ENCODE measurements at places on chromosomes 5 and 9.

GRCh38 chr5:55066277-55066676 is 36.2 kb upstream of the GZMA start:
- no peak for DNase-seq

GRCh38 chr9:84736081-84736480 is 66.6 kb downstream of the NTRK2 start:
- DNase-seq: no peak

DNA sequence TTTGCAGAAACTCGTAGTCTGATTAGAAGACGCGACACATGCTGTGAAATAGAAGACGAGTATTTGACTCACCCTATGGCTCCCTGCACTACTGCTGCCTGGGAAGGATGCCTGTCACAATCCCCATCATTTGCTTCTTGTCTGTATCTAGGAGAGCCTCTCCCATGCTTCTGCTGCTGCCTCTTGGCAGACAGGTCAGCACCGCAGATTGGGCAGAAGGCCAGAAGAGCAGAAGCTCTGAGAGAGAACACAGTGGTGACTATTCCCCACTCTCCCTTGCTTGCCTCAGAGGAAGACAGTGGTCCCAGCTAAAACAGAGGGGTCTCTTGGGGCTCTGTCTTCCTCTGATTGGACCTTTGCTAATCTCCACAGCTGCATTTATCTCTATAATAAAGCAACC is 84.0 kb upstream of the SMIM32 start:
- no peak for DNase-seq

DNA sequence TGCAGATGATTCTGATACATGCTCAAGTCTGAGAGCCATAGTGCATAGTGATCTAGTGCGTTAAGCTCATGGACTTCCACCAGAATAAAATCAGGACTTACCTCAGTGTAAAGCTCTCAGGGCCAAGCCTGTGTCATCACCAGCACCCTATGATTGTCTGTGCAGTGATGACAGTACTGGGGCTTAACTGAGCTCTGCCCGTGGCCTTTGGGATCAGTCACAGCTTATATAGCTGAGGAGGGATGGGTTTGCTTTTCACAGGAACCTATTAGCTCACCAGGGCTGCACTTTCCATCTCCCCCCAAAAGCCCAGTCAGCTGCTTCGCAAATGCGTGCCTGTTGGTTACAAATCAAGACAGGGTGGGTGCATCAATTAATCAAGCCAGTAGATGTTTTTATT is 246.9 kb downstream of the NR3C1 start:
- DNase-seq: no peak

- DNase-seq: no peak
These were observed 242.1 kb upstream of the IRX1 start for GRCh38 chr5:3353561-3353960.

DNA sequence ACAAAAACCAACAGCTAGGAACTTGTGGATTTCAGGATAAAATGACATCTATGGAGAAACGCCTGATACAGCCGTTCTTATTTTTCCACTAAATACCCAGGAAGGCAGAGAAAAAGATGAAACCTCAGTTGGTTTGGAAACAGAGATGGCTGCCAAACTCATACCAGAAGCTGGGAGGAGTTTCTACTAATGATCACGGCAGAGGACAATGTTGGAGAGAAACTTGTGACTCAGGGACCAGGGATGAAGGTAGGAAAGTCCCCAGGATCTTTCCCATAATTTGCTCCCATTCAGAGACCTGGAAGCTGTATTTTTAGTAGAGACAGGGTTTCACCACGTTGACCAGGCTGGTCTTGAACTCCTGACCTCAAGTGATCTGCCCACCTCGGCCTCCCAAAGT is 187.1 kb upstream of the IER5L start:
- DNase-seq: no peak

- no peak for DNase-seq
These were observed 63.1 kb downstream of the TMOD1 start for GRCh38 chr9:97564291-97565175.

GRCh38 chr5:9441610-9442009 is 104.3 kb downstream of the SEMA5A start:
- DNase-seq: no peak

DNA sequence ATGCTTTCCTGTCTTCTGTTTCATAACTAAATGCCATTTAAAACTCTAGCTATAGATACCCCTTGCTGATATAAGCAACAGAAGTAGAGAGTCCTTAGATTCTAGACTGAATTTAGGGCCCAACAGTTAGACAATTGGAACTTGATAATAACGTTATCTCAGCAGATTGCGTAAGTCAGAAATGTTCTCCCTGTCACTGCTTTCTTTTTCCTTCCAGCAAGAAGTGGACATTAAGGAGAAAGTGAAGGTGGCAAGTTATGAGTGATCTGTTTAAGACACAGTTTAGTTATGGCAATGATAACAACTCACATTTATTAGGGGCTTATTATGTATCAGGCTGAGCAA is 6.9 kb upstream of the GLIS3 start:
- no peak for DNase-seq

DNA sequence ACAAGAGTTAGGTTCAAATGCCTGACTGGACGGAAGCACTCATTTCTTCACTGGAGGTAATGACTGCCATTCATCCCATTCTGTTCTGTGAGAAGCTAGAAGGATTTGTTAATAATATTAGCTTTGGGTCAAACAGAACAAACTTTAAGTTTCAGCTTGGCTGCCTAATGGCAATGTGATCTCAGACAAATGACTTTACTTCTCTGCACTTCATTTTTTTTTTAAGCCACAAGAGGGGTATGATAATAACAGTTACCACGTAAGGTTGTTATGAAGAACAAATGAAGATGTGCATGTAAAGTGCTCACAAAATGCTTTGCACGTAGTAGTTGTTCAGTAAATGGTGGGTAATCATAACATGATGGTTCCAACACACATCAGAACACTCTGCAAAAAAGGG is 199.4 kb downstream of the PAPPA start:
- no peak for DNase-seq

DNA sequence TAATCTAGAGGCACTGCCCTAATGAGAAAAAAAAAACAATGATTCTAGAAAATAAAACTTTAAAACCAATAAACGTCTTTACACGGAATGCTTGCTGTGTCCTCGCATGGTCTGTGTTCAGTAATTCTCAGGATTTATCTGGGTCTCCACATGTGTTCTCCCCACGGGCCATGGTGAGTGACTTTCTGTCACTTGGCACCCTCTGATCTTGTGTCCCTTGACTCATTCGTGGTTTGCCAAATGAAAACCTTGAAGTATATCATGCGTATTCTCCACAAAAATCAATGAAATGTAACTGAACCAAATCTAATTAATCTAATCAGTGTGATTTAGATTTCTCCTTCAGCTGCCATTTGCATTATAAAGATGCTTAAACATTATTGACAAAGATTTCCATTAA is 48.0 kb downstream of the UBE2QL1 start:
- no peak for DNase-seq

DNA sequence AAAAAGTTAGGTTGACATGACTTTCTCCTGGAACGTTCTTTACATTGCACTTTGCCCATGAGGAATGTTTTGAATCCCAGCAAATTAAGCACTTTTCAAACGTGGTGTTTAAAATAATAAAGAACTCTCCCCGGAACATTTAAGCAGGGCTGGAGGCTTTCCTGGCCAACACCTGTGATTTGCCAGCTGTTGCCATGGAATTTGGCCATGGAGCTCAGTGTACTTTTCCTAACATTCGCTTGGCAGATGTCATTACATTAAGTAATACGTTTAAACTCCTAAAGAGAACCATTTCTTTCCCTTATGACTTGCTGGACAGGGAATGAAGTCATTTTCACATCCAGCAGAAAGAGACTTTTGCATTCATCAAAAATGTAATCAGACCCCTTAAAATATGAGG is 146.1 kb downstream of the GAS1 start:
- DNase-seq: no peak

GRCh38 chr9:134532084-134532483 is 109.5 kb upstream of the COL5A1 start:
- DNase-seq: no peak

GRCh38 chr9:29691758-29692407 is 2118.6 kb upstream of the C9orf72 start:
- no peak for DNase-seq

DNA sequence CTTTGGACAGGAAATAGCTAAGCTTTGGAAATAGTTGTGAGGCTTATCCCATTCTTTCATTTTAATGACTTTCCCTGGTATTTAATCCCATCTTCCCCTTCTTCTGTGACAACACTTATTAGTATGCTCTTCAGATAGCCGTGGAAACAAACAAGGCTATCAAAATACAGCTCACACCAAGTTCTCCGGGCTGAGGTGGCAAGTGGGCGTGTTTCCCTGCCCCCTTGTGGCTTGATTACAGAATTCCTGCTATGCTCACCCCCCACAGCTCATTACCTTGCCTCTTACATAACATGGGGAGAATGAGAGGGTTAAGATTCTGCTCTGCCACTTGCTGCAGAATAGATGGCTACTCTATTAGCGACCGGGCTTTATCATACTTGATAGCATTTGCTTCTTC is 437.1 kb upstream of the TLE4 start:
- no peak for DNase-seq

DNA sequence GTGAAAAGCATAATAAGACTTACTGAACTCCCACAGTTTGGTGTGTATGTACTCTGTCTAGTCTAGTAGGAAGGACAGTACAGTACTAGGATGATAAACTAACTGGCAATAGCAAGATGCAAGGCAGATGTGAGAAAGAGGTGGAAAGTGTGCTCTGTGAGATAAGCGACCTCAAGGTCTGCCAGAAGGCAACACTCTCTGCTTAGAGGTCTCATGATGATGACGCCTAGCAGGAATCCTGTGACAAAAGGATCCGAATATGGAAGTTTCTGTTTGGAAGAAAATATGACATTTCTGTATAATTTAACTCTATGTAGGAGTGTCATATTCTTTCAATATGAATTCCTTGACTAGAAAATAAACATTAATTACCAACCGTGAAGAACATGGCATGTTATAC is 112.2 kb downstream of the PLPPR1 start:
- DNase-seq: no peak

GRCh38 chr5:57719216-57719615 is 236.6 kb upstream of the ACTBL2 start:
- DNase-seq: no peak

- no peak for DNase-seq
These were observed 1.3 kb downstream of the NOTCH1 start for GRCh38 chr9:136544548-136544963.

DNA sequence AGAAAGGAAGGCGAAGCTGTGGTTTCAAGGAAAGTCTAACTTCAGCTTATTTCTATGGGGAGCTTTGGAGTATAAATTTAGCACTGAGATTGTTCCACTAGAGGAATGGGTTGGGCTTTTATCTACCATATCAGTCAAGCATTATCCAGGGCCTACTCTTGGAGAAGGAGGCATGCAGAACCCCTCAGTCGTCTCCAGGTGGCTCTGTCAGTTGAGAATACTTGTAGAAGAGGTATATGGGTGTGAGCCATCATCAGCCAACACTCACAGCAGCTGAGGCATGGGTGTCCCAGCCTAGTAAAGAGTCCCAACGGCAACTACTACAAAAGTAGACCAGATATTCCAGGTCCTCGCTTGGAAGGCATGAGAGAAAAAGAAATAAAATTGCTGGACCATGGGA is 548.5 kb upstream of the GRAMD2B start:
- no peak for DNase-seq

DNA sequence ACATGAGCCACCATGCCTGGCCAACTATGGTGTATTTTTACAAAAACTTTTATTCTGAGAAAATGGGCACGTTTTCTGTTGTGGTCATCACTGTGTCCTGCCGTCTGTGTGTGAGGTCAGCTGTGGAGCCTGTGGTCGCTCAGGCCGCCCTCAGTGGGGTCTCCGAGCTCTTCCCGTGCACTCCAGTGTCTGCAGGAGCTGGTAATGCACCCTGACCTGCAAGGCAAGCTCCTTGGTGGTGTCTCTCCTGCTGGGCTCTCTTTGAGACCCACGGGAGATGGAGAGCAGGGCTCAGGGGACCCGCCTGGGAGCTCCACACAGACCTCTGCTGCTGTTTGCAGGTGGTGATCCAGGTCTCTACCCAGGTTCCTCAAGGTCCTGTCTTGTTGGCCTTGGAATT is 9.6 kb upstream of the AHRR start:
- DNase-seq: no peak

GRCh38 chr5:74562122-74562521 is 78.4 kb downstream of the ENC1 start:
- DNase-seq: no peak

- no peak for DNase-seq
These were observed 71.3 kb upstream of the VCAN start for GRCh38 chr5:83400241-83400640.

GRCh38 chr5:74851684-74852353 is 14.4 kb downstream of the FAM169A start:
- no peak for DNase-seq

- DNase-seq: no peak
These were observed 89.3 kb downstream of the FEM1C start for GRCh38 chr5:115455301-115455707.

DNA sequence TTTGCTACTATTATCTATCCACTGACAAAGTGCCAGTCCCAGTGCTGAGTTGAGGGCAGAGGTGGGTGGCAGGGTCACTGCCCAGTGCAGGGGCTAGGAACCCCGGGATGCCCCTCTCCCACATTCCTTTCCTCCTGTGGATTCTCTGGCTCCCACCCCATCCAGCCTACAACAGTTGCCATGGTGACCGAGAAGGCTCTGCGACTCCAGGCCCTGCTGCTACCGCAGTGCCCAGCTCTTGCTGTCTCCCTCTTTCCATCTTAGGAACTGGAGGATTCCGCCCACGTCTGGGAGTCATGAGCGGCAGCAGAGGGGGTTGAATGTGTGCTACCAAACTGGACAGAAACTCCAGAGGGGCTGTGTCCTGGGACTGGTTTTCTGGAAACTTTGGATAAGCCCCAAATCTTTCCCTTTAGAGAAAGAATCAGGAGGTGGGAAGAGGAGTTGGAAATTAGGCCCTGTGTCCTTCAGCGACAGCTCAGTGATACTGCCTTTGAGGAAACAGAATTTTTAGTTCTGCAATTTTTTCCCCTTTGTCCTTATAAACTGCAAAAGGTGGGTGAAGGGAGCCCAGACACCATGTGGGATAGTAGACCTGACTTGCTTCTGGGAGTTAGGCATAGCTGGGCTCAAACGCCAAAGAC is 20.7 kb upstream of the C5orf47 start:
- DNase-seq: no peak

DNA sequence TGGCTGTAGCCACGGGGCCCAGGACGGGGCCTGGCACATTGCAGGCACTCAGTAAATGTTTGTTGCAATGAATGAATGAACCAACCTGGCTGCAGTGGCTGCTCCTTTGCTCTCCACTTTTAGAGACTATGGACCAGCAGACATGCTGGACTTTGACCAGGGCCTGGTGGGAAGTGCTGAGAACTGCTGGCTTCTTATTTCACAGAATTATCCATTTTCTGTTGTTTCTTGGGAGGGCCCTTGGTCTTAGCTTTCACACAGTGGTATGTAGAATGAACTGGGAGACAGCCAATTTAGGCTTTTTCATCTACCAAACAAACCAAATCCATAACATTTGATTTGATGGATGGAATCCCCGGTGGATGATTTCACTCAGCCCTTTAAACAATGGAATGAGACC is 78.0 kb upstream of the LHFPL2 start:
- no peak for DNase-seq

Measured in right kidney (tissue), 9 donors.